Kidney epithelial cell (primary cell): ENCODE measurements at places on chromosomes 16 and 17. TPM values are rescaled to one million over a fixed set of nuclear protein-coding genes. Genes with fewer than 3 reads are reported as not detected.

The PSMB3 gene
- total RNA-seq: 166 TPM in 2 replicates

DNA sequence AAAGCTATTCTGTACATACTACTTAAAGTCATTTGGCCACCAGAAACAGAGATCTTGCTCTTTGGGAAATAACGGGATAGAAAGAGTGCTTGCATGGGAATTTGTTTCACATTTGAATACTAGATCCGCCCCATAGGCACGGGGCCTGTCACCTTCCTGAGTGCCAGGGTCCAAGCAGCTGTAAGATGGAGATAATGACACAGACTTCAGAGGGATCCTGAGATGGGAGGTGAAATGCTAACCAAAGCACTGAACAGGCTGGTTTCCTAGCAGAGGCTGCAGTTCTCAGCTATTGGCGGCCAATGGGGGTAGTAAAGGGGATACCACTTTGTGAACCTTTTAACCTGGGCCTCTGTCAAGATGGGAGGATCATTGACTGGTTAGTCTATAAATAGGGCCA lies 225.4 kb downstream of the IRF8 start:
- no peak for DNase-seq

The RBFOX1 gene
- 0.07 TPM in 1 of 2 replicates, not detected in the other for total RNA-seq

DNA sequence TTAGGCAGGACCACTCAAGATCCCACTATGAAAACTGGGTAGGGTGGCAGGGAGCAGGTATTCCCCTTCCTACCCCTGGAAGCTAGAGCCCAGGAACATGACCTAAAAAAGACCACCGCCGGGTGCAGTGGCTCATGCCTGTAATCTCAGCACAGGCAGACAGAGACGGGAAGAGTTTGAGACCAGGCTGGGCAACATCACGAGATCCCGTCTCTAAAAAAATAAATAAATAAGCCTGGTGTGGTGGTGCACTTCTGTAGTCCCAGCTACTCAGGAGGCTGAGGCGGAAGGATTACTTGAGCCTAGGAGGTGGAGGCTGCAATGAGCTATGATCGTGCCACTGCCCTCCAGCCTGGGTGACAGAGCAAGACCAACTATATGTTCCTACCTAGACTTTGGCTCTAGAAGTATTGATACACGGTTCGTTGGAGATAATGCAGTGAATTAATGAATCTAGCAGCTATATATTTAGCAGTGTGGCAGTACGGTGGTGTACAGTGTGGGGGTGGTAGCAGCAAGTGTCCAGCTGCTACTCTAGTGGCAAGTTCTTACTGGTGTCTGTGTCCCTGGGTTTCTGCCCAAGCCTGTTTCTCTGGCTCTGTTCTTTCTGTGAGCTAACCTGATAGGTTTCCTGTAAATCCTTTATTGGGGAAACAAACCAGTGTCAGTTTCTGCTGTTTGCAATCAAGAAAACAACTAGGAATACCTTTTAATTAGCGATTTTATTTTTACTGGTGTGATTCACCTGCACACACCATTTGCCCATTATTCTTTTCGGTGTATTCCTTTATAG lies 3.3 kb upstream of the USP31 start:
- no peak for DNase-seq

DNA sequence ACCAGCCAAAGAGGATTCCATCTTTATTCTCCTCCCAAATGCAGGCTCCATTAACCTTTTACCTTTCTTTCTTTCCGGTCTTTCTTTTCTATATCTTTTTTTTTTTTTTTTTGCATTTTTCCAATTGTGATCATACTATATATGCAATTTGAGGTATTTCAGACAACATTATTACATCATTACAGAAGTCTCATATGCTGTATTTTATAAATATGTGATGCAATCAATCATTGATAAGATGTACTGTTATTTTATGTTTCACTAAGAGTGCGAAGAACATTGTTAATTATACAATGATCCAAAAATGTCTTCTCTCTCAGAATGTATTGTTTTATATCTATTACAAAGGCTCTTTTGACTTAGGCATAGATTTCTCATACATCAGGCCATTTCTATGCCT lies 683.1 kb downstream of the WWOX start:
- no peak for DNase-seq

The CDH15 gene
- 0.50 TPM in 1 of 2 replicates, not detected in the other for total RNA-seq
